H4 (cell line): ENCODE measurements at places on chromosomes 4 and X.

- DNase-seq = no peak
These were observed 101.4 kb downstream of the ADRA2C start for GRCh38 chr4:3867403-3868100.

GRCh38 chr4:32417113-32417704 lies 1697.0 kb downstream of the PCDH7 start:
- DNase-seq = no peak

GRCh38 chr4:82728301-82728700 lies 70.3 kb downstream of the SCD5 start:
- DNase-seq = no peak

DNA sequence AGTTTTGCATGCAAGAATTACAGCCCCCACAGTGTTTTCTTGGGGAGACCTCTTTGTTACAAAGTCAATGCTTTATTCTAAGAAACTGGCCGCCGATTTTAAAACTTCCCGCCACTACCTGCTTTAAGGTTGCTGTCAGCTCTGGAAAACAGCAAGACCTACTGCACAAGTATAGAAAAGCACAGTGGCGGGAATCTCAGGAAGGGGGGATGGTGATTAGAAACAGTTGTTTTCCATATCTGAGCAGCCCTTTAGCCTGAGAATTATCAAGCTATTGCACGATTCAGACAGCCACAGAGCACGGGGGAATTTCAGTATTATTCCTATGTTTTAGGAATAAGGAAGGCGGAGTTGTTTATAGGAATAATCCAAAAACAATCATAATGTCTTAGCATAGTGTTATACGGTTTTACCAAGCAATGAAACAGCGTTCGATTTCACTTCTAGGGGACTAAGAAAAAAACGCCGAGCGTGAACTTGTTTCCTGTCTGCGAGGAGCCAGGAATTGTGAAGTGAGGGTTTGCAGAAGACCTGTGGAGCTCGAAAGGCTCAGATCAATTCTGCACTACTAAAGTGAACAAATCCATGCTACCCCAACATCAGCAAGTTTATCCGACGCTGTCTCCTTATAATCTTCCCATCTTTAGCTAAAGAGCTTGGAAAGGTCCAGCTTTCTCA lies 81.3 kb downstream of the HMGN5 start:
- DNase-seq = no peak

GRCh38 chrX:2698604-2699003 lies 7.5 kb downstream of the CD99 start:
- DNase-seq = no peak

DNA sequence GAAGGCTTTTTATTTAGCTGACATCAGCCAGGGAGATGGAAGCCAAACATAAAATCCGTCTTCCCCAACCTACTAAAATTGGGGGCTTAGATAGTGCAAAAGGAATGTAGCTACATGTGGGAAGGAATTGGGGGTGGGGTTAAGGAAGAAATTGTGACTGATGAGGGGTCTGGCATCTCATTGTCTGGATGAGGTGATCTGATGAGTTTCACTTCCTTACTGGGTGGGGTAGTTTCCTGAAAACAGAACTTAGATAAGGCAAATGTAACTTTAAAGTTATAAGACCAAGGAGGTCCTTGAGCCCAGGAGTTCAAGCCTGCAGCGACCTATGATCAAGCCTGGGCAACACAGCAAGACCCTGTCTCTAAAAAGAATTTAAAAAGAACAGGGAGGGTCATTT lies 105.5 kb upstream of the NEIL3 start:
- no peak for DNase-seq

DNA sequence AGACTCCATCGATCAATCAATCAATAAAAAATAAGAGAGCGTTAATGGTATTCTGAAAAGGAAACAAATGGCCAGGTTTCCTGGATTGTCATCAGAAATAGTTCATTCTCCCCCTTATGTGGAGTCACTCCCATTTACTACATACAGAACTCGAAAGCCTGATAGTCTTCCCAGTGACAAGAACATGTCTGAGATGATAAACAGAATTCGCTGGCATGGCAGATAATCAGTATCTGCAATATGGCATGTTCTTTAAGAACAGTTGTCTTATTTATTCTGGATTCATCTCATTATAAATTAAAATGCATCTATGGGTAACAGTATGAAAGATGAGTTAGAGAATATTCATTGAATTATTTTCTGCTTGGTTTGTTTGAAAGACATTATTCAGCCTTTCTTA lies 61.4 kb downstream of the LRP2BP start:
- no peak for DNase-seq

DNA sequence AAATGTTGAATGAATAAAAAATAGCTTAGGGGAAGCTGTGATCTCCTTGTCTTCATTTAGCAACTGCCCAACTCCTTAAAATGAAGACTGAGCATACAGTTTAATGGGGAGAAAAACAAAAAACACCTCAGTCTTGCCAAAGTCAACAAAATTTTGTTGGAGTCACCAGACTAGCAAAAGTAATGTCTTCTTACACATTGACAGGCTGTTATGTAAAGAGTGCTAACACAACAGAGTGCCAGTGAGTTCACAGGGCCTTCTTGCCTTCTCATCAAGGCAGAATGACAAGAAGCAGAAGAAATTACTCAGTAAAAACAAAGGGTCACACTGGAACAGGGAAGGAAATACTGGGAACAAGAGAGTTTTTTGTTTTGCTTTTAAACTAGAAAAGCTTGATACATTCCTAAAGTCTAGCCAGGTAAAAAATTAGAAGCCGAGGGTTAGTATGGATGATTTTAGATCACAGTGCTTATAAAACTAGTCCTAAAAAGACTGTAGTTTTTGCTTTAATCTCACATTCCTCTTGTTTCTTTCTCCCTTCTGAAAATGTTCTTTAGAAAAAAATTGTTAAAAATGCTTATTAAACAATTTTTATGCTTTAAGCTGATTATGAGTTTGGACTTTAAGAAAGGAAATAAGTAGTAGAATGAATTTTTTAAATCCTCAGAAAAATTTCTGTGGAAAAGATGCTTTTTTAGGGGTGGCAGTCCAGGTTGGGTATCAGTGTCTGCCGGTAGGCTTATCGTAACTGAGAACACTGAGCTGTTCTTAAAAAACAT lies 38.7 kb upstream of the FRAS1 start:
- no peak for DNase-seq

GRCh38 chr4:185734930-185735329 lies 77.1 kb downstream of the SORBS2 start:
- DNase-seq = no peak

DNA sequence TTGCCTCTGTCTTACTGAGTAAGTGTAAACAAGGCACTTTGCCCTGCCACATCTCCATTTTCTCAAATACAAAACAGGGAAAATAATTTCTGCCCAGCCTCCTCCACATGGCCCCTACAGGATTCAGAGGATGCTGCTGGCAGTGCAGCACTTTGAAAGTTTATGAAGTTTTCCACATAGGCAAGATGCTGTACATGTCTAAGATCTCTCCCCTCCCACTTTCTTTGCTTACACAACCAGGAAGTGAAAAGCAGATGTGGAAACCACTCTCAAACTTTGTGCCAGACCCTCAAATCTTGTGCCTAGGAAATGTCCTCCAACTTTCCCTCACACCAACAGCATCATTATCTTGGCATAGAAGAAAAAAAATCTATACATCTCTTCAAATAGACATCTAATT lies 257.0 kb upstream of the LDB2 start:
- DNase-seq = no peak

- DNase-seq = no peak
These were observed 174.8 kb downstream of the ENOX2 start for GRCh38 chrX:130728208-130728607.

DNA sequence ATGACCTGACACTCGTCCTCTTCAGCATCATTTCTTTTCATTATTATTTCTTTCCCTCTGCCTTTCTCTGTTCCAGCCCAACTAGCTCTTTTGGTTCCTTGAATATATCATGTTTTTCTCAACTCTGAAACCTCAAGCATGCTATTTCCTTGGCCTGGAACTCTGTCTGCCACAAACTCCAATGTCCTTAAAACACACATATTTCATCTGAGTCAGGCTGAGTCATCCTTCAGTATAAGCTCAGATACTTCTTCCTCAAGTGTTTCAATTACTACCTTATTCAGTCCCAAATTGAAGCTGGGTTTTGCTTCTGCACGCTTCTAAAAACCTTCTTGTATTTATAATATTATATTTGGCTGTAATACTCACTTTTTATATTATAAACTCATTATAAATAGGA lies 424.2 kb downstream of the PDGFC start:
- peak; percentile 85 for DNase-seq

GRCh38 chrX:112521676-112522075 lies 158.1 kb downstream of the LHFPL1 start:
- no peak for DNase-seq

- DNase-seq = peak; percentile 41
These were observed 32.7 kb upstream of the LIMCH1 start for GRCh38 chr4:41505161-41505661.

DNA sequence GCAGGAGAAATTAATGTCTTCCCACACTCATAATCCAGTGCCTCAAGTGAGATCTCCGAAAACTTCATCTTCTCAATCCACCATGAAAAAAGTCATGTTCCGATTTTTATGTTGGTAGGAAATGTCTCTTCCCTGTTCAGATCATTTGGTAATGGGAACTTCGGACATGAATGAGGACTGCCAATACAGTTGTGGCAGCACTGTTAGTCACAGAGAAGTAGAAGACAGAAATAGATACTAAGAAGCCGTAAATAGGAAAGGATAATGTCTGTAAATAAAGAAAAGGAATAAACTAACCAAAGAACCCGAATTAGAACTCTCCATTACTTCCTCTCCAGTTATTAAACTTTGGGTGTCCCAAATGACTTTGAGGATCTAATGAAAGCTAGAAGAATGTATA lies 69.6 kb downstream of the DDX60L start:
- DNase-seq = no peak

GRCh38 chr4:105088110-105088879 lies 58.4 kb upstream of the TET2 start:
- DNase-seq = peak; percentile 96

DNA sequence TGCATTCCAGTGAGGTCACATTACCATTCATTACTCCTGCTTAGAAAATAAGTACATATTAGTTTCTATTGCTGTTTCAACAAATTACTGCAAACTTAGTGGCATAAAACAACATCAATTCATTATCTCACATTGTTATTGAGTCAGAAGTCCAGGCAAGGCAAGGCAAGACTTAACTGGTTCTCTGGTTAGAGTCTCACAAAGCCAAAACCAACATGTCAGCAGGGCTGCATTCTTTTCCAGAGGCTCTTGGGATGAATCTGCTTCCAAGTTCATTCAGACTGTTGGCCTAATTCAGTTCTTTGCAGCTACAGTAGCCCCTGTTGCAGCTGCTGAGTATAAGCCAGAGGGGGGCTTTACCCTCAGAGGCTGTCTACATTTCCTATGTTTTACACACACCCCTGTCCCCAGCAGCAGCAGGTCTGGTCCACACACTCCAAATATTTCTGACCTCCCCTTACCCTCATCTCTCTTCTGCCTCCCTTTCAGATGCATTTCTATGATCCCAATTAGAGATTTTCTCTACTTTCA lies 892.1 kb upstream of the EPHA5 start:
- no peak for DNase-seq

- no peak for DNase-seq
These were observed 4.9 kb downstream of the SMR3A start for GRCh38 chr4:70365479-70365878.

GRCh38 chr4:100823066-100823992 lies 305.5 kb upstream of the EMCN start:
- no peak for DNase-seq

- DNase-seq = no peak
These were observed 141.7 kb downstream of the BRWD3 start for GRCh38 chrX:80667967-80668366.

DNA sequence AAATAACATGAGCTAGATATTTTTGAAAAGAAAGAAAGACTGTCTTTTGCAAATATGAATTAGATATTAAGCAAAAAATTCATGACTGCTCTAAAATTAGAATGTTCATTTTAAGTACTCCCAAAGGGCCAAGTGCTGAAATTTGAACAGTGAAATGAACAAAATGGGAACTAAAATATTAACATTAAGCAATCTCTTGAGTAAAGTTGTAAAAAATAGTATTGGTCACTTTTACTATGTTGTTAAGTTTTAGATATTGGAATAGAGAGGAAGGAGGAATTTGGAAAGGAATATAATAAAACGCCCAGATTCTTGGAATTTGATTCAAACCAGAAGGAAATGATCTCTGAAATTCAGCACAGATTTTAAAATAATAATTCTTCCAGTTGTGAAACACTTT lies 125.9 kb upstream of the ANK2 start:
- DNase-seq = no peak

DNA sequence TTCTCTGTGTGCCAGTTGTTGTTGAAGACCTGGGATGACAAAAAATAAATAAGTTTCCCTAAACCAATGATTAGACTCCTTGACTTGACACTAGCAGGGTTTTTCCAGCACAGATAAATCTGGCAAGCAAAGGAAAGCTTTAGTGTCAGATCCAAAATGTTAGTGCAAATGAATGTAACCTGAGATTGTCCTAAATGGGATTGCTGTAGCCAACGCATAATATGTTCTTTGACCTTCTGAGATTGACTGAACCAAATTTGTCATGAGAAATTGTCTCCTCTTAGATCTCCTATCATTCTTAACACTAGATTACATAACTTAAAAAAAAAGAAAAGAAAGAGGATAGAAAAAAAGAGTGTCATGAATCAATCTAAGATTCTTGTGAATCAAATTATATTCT lies 196.5 kb downstream of the RELL1 start:
- no peak for DNase-seq

GRCh38 chr4:159516556-159517140 lies 413.8 kb downstream of the RAPGEF2 start:
- DNase-seq = no peak

DNA sequence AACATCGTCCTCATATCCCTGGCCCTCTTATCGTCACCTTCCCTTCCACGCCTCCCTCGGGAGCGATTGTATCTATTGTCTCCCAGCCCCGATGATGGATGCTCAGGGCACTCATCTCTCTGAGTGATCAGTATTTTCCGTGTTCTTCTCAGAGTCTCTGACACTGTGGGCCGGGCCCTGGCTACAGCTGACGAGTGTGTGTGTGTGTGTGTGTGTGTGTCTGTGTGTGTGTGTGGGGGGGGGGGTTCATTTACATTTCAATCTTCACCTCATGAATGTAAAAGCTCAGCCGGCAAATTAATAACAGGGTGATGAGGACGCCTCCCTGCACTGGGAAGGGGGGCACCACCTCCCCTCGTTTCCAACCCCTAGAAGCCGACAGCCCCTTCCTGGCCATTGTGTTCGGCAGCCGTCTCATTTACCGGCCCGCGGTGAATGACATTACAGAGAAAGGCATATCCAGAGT lies 159.5 kb downstream of the SHOX start:
- DNase-seq = no peak

DNA sequence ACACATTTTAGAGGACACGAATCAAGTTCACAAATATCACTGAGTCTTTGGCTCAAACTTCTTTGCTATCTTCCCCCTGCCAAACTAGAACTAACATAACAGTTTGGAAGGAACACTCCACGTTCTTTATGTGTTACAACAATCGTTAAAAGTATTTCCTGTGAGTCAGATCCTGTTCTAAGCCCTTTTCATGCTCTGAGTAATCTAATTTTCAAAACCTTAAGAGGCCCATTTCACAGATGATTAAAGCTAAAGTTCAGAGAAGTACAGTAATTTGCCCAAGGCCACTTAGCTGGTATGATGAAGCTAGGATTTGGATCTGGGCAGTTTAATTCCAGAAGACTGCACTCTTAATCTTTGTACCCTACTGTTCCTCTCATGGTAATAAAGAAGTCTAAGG lies 854.4 kb upstream of the INTU start:
- peak; percentile 41 for DNase-seq
